Substantia nigra (tissue), 51 donors: ENCODE measurements at places on chromosomes 1 and 21.

DNA sequence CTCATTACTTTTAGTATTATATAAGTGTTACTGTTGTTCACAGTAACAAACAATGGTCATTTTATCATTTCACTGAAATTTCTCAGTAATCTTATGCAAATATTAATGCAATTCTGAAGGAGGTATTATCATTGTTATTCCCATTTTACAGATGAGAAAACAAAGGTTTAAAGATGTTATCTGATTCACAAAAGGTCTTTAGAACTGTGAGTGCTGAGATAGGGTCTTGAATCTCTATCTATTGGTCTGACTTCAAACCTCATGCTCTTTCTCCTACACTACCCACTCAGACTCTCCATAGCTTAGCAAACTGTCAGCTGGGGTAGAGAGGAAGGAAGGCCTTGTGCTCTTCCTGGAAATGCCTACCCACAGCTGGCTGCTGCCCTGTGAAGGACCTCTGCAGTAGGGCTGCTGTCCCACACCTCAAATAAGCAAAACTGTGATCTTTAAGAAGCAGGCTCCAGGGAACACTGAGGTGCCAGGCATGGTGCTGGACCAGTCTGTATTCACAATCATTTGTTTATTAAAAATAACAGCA is 6.2 kb upstream of the OSCP1 start:
- no peak for DNase-seq

- no peak for DNase-seq
Observed at GRCh38 chr21:34813266-34813894, 144.6 kb downstream of the CLIC6 start.

DNA sequence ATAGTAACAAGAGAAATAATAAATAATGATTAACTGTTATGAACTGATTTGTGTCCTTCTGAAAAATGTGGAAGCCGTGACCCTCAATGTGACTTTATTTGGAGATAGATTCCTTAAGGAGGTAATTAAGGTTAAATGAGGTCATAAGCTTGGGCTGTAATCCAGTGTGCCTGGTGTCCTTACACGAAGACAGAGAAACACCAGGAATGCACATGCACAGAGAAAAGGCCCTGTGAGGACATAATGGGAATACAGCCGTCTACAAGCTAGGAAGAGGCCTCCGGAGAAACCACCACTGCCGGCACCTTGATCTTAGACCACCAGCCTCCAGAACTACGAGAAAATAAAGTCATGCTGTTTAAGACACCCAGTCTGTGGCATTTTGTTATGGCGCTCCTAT is 215.9 kb downstream of the NEGR1 start:
- no peak for DNase-seq

- no peak for DNase-seq
Observed at GRCh38 chr1:33723251-33723650, 140.6 kb upstream of the HMGB4 start.

DNA sequence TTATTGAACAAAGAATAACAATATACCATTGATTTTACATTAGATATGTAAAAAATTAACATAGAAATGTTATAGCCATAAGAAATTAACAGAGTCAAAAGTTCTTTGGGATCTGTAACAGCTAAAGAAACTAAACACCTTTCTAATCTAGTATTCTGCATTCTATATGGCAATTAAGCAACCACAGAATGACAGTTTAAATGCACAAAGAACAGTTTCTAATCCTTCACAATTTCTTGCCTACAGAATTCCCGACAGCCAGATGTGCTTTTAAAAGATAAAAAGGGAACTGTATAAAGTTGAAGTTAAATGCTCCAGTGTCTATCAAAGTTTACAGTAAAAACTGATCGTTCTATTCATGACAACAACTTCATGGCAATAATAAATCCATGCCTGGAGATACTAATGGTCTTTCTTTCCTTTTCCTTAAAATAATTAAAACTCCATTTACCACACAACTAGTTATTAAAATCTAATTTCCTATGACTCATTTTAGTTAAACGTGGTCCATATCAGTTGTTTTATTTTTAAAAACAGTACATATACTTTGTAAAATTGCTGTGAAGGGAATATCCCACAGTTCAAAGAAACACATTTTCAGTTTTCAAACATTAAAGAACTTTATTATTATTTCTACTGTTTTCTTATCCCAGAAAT is 110.2 kb downstream of the EIF4G3 start:
- no peak for DNase-seq

GRCh38 chr1:200302921-200303290 is 106.9 kb downstream of the ZNF281 start:
- peak; percentile 51 for DNase-seq

DNA sequence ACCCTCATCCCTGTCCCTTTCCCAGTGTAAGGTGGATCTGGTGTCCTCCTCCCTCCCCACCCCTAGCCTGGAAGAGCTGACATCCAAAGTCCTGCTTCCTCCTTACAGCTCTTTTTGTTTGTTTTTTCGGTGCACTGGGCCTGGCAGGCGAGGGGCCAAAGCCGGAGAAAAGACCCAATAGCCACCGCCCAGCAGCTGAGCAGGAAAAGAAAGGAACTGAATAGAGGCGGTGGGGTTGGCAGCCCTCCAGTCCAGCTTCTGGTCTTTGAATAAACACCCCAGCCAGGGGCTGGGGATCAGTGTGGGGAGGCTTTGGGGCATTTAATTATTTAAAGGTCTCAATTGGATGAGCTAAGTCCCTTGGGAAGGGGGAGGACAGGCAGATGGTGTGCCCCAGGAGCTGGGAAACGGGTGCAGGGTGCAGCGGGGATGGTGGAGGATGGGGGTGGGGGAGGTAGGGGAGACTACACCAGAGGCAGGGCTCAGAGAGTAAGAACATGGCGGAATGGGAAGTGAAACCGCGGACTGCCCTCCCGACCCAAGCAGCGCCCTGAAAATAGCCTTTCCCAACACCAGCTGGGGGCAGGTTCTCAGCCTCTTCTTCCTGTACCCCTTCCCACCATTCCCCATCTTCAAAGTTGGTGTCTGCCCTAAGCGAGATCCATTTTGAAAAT is 20.2 kb downstream of the BTG2 start:
- DNase-seq = peak; percentile 64

DNA sequence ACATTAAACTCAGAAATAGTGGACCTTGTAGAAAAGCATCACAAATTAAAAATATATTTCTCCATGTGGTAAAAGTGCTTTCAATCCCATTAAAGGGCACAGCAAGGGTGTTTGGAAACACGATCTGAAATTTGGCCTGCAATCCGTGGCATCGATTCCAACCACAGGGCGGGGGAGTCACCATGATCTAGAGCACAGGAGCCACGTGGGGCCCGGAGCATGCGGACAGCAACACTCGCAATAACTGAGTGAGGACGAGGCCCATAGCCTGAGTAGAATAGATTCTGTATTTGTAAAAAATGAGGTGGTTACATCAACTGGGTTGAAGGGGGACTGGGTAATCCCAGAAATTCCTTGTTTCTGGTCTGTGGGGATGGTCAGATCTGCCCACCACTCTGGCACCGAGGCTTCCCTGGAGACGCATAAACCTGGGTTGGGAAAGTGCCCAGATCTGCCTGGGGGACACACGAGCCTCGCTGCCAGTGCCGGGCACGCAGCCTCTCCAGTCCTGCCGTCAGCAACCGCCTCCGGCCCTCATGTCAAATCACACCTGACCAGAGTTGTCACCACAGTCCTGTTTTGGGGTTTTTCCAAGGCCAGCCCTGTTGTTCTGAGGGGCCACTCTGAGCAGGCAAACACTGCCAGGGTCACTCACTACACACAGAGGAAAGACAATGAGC is 104.3 kb downstream of the PGBD5 start:
- no peak for DNase-seq

- DNase-seq = peak; percentile 16
Observed at GRCh38 chr1:111813440-111814304, 58.0 kb downstream of the DDX20 start.

DNA sequence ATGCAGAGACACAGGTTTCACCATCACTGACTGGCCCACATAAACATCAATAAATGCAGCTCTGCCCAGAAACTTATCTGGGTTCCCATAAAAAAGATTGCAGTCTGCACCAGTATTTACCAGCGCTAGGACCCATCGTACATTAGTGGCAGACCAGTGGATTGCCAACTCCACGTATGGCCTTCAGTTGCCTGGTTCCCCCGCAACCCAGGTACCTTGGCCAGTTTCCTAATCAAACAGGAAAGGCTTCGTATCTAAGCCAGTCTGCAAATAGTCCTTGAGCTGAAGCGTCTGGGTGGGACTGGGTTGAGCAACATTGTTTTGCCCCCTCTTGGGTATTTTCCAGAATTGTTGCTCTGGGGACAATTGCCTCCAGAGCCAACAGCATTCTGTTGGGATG is 1639.3 kb downstream of the MRPL39 start:
- DNase-seq = no peak

DNA sequence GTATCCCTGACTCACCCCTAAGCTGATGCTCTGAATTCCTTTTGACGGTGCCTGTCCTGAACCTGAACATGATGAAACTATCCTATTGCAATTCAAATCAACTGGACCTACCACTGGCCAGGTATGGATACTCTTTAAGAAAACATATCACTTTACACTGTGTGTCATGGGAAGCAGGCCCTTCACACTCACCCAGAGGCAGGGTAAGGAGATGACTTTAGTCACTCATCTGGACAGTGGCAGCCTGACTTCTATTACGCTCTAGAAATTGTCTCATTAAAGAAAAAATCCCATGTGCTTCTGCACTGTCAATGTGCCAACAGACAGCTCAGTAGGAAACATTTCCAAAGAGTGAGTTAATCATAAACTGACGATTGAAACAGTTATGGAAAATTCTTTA is 94.3 kb downstream of the VAV3 start:
- DNase-seq = no peak

- peak; percentile 4 for DNase-seq
Observed at GRCh38 chr1:58968360-58968952, 184.6 kb upstream of the JUN start.

DNA sequence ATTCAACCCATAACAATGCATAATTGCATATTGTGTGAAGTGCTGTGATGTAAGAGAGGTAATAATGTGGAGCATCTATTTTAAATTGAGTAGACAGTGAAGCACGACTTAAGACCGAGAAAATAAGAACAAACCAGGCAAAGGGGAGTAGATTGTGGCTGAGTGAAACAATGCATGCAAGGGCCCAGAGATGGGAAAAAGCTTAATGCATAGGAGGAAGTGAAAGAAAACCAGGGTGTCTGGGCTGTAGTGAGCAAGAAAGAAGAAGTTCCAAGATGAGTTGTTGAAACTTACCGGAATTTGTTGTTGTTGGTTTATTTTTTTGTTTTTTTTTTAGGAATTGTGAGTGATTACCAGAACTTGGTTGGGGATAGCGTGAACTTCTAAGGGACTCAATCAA is 104.7 kb downstream of the SNX7 start:
- no peak for DNase-seq

DNA sequence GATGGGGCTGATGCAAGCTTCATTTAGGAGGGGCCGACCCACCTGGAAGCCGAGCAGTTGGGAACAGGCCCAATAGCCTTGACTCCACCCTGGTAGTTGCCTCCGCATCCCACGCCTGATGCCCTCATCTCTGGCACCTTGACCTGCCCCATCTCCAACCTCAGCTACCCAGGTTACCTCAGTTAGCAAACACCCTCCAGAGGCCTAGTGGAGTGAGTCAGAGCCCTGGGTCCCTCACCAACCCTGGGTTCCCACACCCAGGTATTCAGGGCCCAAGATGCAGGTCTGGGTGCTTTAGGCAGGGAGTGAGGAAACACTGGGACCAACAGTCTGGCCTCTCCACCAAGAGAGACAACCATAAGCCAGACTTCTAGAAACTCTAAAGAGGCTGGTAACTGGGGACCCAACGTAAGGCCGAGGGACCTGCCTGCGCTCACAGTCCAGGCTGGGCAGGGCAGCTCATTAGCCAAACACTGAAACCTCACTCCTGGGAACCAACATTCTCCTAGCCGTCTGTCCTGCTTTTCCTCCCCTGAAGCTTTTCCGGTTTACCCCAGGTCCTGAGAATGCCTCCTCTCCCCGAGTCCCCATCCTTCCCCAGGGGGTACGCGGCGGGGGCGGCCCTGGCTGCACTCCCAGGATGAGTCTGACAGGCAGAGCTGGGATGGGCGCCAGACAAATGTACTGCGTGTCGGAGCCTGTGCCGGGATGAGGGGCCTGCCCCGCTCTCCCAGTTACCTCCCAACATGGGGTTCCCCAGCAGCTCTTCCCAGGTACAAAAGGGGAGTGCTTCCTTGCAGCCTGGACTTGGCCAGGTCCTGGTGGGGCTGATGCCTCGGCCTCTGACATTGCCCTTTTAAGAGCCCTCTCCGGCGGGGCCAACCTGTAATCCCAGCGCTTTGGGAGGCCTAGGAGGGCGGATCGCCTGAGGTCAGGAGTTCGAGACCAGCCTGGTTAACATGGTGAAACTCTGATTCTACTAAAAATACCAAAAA is 8.9 kb upstream of the CELSR2 start:
- DNase-seq = no peak

DNA sequence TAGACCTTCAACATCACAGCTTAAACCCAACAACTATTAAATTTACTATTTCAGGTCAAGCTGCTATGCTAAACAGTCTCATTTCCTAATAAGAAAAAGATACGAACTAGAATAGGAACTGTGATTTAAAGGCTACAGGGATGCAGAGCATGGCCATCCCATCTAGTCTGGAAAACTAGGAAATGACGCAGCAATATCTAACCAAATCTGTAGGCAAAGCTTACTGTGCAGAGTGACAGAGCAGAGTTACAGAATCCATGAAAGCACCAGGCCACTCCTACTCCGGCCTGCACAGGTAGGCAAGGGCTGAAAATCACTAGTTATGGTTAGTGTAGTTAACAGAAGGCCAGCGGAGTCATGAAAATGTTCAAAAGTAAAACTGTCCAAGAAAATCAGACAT is 2.1 kb downstream of the HLCS start:
- DNase-seq = no peak

DNA sequence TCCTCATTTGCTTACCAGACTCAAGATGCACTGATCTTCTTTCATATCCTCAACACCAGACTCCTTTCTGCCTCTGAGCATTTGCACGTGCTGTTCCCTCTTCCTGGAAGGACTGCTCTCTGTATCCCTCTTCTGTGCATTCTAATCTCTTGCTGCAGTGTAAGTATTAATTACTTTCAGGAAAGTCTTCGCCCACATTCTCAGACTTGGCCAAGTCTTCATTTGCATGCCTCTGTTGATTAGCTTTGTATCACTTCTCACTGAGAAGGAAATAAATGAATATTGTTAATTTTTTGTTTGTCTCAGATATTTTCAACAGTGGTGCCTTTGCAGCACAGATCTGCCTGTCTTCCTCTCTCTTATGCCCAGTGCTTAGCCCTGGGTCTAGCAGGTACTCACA is 50.3 kb upstream of the RAB3GAP2 start:
- no peak for DNase-seq

DNA sequence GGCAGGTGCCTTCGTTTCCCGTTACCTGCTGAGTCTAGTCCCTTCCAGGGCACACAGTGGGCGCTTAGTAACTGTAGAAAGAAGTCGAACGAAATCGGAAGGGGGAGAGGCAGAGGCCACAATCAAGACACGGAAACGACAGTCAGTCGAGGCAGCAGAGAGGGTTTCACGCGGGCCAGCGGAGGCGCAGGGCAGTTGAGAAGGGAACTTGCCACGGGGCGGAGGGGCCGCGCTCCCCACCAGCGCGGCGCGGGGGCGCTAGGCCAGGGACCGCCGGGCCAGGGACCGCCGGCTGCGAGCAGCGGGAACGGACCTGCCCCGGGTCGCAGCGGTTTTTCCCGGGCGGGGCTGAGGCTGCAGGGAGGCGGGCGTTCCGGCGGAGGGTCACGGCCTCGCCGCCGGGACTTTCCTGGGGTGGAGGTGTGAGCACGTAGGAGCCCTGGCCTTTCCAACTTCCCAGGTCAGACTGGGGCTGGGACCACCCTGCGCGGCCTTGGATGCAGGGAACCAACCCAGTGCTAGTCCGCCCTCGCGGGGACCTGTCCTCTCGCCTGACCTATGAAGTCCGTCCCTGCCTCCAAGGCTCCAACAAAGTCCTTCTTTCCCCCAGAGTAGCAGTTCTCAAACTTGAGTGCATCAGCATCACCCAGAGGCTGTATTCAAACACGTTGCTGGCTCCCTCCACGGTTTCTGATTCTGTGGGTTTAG is 150.1 kb upstream of the FGGY start:
- no peak for DNase-seq
